ENCODE measurements at places on chromosomes 13 and 19.

DNA sequence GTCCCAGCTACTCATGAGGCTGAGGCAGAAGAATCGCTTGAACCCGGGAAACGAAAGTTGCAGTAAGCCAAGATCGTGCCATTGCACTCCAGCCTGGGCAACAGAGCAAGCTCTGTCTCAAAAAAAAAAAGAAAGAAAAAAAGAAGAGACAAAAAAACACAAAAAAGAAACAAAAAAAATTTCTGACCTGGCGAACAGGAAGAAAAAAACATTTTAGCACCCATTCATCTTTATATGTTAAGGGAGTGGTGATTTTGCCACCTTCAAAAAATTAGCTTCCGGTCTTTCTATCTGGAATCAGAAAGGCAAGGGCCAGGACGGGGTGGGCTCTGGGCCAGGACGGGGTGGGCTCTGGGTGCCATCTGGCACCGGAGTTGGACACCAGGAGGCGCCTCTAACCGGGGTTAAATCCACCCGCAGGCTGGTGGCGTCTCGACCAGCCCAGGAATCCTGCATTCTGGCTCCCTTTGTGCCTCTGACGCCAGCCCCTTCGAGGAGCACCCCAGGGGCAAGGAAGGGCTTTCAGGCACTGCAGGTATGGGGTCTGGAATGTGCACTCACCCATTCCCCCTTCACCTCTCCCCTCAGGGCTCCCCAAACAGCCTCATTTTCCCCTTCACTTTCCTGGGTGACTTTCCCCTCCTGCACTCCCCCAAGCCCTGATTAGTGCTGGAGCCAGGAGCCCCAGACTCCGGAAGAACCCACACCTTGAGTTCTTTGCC, 10.4 kb upstream of the ZSWIM4 start:
- DNase-seq = peak; percentile 52

DNA sequence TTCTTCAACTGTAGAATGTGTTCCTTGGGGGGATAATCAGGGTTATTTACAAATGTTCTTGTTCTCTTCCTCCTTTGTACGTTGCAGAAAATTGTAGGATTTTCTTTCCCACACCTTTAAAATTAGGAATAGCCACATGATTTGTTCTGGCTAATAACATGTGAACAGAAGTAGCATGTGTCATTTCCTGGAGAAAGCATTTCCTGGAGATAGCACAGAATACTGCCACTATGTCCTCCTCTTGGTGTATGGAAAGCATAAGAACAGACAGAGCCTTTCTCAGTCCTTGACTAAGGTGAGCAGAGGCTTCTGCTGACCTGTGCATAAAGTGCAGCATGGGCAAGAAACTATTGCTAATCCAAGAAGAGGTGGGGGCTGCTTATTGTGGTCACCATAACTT, 101.8 kb downstream of the FAM216B start:
- DNase-seq = no peak

- DNase-seq = peak; percentile 75
Measured at GRCh38 chr19:40433391-40434216, 7.8 kb upstream of the SERTAD1 start.

- no peak for DNase-seq
Measured at GRCh38 chr19:41525989-41526388, 50.0 kb upstream of the CEACAM21 start.

GRCh38 chr19:18433015-18433691, 4.8 kb downstream of the ISYNA1 start:
- DNase-seq = no peak

DNA sequence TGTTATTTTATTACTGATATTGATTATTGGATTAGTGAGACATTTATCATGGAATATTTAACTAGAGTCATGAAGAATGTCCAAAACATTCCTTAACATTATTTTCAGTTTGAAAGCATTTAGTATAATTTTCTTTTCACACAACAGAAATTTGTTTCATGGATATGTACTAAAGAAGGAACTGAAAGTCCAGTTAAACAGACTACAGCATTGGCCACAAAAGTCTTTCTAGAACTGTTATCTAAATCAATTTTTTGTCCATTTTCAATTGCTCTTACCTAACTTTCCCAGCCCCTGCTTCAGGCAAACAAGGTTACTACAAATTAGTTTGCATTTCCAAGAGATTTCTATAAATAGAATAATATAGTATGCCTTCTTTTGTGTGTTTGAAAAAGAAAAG, 1018.0 kb upstream of the PCDH20 start:
- DNase-seq = no peak

GRCh38 chr19:7888145-7888825, at the start of gene LRRC8E:
Gene LRRC8E (plus strand): TSS chr19:7888510. CDS start chr19:7895604, 7,094 bp downstream.
- no peak for DNase-seq

DNA sequence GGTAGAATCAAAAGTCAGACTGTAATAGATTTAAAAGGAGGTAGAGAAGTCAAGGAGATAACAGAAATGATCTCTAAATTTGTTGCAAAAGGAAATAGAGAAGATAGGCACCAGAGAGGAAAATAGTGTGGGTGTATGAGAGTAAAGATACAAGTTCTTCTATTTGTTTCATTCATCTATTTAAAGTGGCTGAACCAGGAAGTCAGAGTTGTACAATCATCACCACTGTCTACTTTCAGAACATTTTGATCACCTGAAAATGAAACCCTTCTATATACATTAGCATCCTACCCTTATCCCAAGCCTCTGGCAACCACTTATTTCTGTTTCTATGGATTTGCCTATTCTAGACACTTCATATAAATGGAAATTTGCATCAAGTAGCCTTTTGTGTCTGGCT, 36.7 kb downstream of the INTS6 start:
- DNase-seq = no peak

DNA sequence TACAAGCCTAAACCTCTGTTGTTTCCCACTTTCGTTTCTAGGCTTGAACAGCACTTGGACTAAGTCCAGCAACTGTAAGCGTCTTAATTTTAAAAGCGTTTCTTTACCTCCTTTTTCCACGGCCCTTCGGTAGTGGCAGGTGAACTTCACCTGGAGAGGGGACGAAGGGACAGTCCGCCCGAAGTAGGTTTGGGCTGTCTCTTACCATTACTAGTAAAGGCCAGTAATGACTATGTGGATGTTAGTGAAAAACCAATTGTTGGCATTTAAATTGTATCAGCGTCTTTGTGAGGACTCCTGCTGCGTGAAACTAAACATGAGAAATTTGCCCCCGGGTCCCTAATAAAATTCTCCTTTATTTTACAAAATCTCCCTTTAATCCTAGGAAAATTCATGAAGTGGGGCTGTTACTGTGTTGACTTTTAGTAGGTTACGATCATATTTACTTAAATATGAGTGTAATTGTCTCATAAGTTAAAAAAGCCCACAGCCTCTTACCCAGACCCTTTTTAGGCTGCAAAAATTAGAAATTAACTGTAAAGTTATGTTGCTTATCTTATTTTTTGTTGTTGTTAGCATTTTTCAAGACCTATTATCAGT, 983 bp downstream of the ITM2B start:
- no peak for DNase-seq

DNA sequence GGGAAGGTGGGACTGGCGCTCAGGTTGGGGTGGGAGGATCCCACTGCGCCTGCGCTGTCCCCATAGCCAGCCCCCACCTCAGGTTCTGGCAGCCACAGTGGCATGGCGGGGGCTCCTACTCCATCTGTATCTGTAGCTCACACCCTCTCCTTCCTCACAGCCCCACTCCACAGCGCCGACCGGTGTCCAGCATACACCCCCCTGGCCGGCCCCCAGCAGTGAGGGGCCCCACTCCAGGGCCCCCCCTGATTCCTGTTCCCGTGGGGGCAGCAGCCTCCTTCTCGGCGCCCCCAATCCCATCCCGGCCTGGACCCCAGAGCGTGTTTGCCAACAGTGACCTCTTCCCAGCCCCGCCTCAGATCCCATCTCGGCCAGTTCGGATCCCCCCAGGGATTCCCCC, 6.0 kb downstream of the TMED1 start:
- no peak for DNase-seq

DNA sequence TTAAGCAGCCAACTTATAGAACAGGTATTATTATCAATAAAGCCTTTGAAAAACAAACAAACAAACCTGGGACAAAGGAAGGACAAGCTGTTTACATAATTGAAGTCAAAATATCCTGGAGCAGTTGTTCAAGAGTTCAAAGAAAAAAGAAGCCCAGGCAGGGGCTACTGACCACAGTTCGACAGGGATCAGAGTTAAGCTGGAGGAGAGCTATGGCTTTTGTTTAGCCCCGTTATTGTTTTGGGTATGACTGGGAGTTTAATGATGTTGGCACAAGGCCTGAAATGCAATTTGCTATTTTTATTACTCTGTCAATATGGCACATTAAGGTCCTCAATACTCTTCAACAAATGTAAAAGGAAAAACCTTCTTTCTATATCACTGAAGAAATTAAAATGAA, 624.4 kb upstream of the KLHL1 start:
- no peak for DNase-seq

GRCh38 chr13:47025791-47026447, 129.1 kb upstream of the HTR2A start:
- DNase-seq = no peak
